ENCODE measurements at places on chromosomes 5 and 9. TPM values are rescaled to one million over a fixed set of nuclear protein-coding genes. Genes with fewer than 3 reads are reported as not detected.

Gene GMCL2
- not detected for total RNA-seq

Gene C1QTNF3
- total RNA-seq: 0.31 TPM

Gene OTULINL
- total RNA-seq: 0.06 TPM

Gene LMX1B
- 0.25 TPM for total RNA-seq

Gene CREB3
- 54.9 TPM for total RNA-seq

Gene NKD2
- 13.9 TPM for total RNA-seq

Gene FKTN
- 13.5 TPM for total RNA-seq

Gene KYAT1
- 3.2 TPM for total RNA-seq

Gene SPATA31E1
- total RNA-seq: not detected

Gene PSMD5
- 25.6 TPM for total RNA-seq

Gene RAD17
- total RNA-seq: 17.5 TPM

Gene TMEM8B
- total RNA-seq: 3.7 TPM

Gene GRXCR2
- not detected for total RNA-seq

Gene HAVCR2
- 0.39 TPM for total RNA-seq

Gene CARTPT
- total RNA-seq: not detected

Gene NPDC1
- total RNA-seq: 58.8 TPM

Gene FBP2
- not detected for total RNA-seq

Gene FGF18
- not detected for total RNA-seq

Gene ZDHHC11
- 0.20 TPM for total RNA-seq

Gene MATR3
- 174 TPM for total RNA-seq

Gene NOXA1
- 0.12 TPM for total RNA-seq

Gene ZSWIM6
- total RNA-seq: 3.8 TPM

Gene GARIN3
- total RNA-seq: not detected

Gene GABBR2
- total RNA-seq: not detected

Gene FER
- 12.5 TPM for total RNA-seq

Gene ENTPD2
- not detected for total RNA-seq

Gene TLE1
- total RNA-seq: 29.1 TPM

Gene PCDHA12
- 0.34 TPM for total RNA-seq

Gene NR6A1
- 2.8 TPM for total RNA-seq

Gene CDH9
- total RNA-seq: not detected

Gene PITX1
- 0.78 TPM for total RNA-seq

Gene PKD2L2
- not detected for total RNA-seq

Gene FGD3
- not detected for total RNA-seq

Gene IER5L
- total RNA-seq: 71.9 TPM

Gene SLC36A2
- total RNA-seq: not detected

Gene SUSD3
- 2.1 TPM for total RNA-seq

Gene PCDHB5
- total RNA-seq: 2.2 TPM

Gene KLF9
- total RNA-seq: 65.2 TPM

Gene SAXO1
- 0.20 TPM for total RNA-seq

Gene PDZD2
- 3.7 TPM for total RNA-seq

Gene PCDHGA12
- total RNA-seq: 43.9 TPM

Gene CDKN2A
- 19.5 TPM for total RNA-seq

Gene ARL14EPL
- total RNA-seq: not detected

Gene ANKRD31
- 0.05 TPM for total RNA-seq

Gene GABRA1
- total RNA-seq: not detected

Gene SLC27A6
- total RNA-seq: 1.6 TPM

Gene CA9
- total RNA-seq: 3.9 TPM

Gene MAST4
- 26.7 TPM for total RNA-seq

Gene OR1Q1
- not detected for total RNA-seq

Gene CCDC183
- total RNA-seq: 0.39 TPM

Gene PCSK5
- 6.0 TPM for total RNA-seq

Gene PCDHA1
- total RNA-seq: not detected

Gene FRMD3
- 0.05 TPM for total RNA-seq

Gene NDFIP1
- total RNA-seq: 66.9 TPM

Data from cardiac ventricle fibroblast (primary cell).